ENCODE measurements at places on chromosomes 7 and 10. TPM values are rescaled to one million over a fixed set of nuclear protein-coding genes. Genes with fewer than 3 reads are reported as not detected.

DNA sequence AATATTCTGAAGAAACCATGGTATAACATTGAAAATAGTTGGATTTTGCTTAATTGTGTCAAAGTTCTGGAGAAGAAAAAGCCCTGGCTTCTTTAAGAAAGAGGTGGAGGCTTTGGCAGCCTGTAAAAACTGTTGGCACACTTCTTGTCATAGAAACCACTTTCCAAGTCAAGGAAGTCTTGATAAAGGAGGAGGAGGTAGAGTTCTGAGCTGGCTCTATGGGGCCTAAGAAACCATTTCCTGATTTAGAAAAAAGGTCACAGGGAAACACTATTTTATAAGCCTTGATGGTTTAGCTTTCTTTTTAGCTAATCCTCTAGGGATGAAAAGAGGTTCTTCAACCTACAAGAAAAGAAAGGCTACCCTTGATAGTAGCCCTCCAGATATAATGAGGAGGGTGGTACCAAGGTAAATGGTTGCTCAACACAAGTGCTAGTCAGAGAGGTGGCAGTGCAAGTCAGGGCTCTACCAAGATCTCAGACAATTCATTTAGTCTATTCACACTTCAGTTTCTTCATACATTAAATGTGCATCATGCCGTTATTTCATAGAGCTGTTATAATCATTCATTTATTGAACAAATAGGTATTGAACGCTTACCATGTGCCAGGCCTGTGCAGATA lies 346.9 kb downstream of the RNLS start:
- no peak for DNase-seq
- H3K4me1 ChIP-seq: peaks cover 3% of the 10 kb centered on the region
- no peak overlapping the region for H3K27ac ChIP-seq
- H3K36me3 ChIP-seq: peaks cover 1% of the 10 kb centered on the region
- H3K4me3 ChIP-seq: no peak overlapping the region

DNA sequence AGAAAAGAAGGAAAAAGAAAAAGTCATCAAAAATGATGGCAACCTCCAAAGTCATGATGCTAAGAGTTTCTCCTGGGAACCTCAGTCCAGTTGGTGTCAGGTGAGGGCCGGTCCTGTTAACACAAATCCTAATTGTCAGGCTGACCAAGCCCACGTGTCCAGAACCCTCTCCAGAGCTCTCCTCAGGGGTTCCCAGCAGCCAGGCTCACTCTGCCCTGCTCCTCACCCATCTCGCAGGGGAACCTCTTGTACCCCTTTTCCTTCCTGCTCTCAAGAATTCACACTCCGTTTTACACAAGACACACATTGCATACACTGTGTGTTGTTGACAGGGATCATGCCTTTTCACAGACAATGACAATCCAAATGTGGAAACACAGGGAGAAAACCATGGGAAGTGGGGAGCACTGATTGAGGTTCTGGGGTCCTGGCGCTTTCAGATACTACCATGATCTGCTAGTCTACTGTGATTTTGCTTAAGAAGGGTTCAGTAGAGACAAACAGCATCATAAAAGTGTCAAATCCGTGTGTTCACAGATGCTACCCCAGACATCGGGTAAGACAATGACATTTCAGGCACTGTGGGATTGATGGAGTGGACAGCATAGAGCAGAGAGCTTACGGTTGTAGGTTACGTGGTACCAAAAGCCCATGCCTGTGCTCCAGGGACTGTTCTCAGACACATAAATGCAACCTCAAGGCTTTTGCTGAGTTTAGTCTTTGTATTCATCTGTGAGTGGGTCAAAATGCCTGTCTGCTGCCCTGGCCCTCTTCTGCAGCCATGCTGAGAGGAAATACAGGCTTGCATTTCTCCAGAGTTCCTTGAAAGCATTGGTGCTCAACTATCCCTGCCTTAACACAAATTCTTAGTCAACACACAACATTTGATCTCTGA lies 16.0 kb downstream of the IL2RA start:
- peak overlapping the region; percentile 81 for H3K27ac ChIP-seq
- H3K27me3 ChIP-seq: no peaks in the 10 kb centered on the region
- H3K4me1 ChIP-seq: peaks cover 91% of the 10 kb centered on the region
- peaks cover 81% of the 10 kb centered on the region for H3K36me3 ChIP-seq
- H3K4me3 ChIP-seq: peak overlapping the region; percentile 57

DNA sequence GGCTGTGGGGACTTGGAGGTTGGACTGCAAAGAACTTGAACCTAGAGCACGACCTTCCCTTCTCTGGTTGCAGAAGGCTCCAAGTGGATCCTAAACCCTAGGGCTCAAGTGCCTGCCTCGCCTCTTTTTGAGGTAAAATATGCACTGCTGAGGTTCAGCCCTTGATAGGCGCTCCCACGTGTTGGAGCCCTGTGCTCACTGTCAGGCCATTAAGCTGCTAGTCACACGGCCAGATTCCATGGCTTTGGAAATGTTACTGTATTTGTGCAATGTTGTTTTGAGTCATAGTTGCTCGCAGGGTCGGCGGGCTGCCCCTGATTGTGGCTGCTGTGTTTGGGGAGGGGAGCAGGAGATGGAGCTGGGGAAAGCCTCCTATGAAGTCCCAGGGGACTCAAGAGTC lies 39.8 kb upstream of the PCBD1 start:
- no peaks in the 10 kb centered on the region for H3K36me3 ChIP-seq
- peaks cover 16% of the 10 kb centered on the region for H3K4me1 ChIP-seq
- H3K27ac ChIP-seq: no peak overlapping the region

DNA sequence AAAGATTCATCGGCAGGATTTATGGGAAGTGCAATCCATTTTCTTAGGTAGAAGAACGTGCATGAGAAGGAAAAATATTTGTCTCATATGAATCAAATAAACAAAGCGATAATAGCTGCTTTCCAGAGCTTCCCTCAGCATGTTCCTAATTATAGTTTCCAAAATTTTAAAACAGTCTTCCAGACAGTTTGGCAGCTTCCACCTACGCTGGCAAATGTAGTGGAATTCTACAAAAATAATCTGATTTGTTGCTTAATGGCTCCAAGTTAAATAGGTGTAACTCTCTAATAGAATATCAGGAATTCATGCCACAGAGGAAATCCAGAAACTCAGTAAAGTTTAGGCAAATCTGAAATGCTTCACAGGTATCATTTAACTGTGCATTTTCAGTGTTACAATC lies 23.3 kb upstream of the AGBL3 start:
- H3K27ac ChIP-seq: no peak overlapping the region
- no peak for DNase-seq

- DNase-seq: no peak
- no peaks in the 10 kb centered on the region for H3K36me3 ChIP-seq
- H3K27me3 ChIP-seq: no peaks in the 10 kb centered on the region
- H3K4me1 ChIP-seq: no peaks in the 10 kb centered on the region
- H3K27ac ChIP-seq: no peak overlapping the region
Observed at GRCh38 chr10:131849591-131850382, 51.0 kb upstream of the PPP2R2D start.

DNA sequence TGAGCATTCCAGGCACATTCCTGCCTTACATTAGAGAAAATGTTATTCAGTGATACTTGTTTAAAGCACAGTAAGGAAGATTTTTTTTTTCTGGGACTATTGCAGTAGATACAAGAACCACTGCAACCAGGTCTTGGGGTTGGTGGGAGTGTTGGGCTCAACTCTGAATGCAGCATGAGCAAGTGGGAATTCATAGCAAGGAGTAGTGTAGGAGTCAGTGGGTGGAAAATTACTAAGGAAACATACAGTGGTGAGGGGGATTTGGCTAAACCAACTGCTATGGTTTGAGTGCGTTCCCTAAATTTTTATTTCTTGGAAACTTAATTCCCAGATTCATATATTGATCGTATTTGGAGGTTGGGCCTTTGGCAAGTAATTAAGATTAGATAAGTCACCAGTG lies 22.4 kb downstream of the WAC start:
- H3K27ac ChIP-seq: no peak overlapping the region
- no peak for DNase-seq
- peaks cover 54% of the 10 kb centered on the region for H3K4me1 ChIP-seq
- H3K27me3 ChIP-seq: no peaks in the 10 kb centered on the region

GRCh38 chr7:8442814-8443304 lies 9.4 kb downstream of the NXPH1 start:
- peak overlapping the region; percentile 35 for H3K27ac ChIP-seq
- peaks cover 69% of the 10 kb centered on the region for H3K27me3 ChIP-seq
- H3K36me3 ChIP-seq: peaks cover 2% of the 10 kb centered on the region
- no peak overlapping the region for H3K4me3 ChIP-seq
- H3K4me1 ChIP-seq: peaks cover 6% of the 10 kb centered on the region

GRCh38 chr7:87190783-87191182 lies 28.7 kb downstream of the TMEM243 start:
- no peaks in the 10 kb centered on the region for H3K27me3 ChIP-seq
- H3K4me1 ChIP-seq: peaks cover 15% of the 10 kb centered on the region
- DNase-seq: no peak
- H3K27ac ChIP-seq: no peak overlapping the region
- peaks cover 65% of the 10 kb centered on the region for H3K36me3 ChIP-seq

DNA sequence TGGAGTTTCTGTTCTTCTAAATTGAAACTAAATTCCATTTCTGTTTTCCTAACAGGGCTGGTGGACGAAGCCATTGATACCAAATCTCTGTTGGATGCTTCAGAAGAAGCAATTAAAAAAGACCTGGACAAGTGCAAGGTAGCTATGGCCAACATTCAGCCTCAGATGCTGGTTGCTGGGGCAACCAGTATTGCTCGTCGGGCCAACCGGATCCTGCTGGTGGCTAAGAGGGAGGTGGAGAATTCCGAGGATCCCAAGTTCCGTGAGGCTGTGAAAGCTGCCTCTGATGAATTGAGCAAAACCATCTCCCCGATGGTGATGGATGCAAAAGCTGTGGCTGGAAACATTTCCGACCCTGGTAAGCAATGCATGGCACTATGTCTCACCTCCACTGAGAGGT lies 45.6 kb downstream of the AP3M1 start:
- no peaks in the 10 kb centered on the region for H3K27me3 ChIP-seq
- H3K4me3 ChIP-seq: no peak overlapping the region
- no peak for DNase-seq
- no peaks in the 10 kb centered on the region for H3K4me1 ChIP-seq

DNA sequence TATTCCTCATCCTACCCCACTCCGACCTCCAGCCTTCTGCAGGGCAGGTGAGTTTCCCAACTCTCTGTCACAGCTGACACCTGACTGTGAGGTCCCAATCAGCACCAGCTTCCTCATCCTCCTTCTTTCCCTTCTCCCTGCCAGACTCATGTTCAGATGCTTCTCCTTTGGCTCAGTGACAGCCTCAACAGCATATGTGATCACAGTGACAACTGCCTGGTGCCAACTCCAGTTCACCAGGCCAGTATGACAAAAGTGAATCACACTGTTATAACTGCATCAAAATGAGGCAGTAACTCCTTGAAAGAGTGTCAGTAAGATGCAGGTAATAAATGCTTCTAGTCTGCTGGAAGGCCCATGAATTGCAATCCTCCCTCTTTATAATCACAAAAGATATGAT lies 46.8 kb upstream of the NFE2L3 start:
- no peak for DNase-seq
- H3K27ac ChIP-seq: no peak overlapping the region
- H3K4me3 ChIP-seq: no peak overlapping the region
- peaks cover 4% of the 10 kb centered on the region for H3K27me3 ChIP-seq

- H3K4me1 ChIP-seq: peaks cover 8% of the 10 kb centered on the region
- H3K36me3 ChIP-seq: peaks cover 2% of the 10 kb centered on the region
- no peak overlapping the region for H3K4me3 ChIP-seq
- H3K27me3 ChIP-seq: peaks cover 1% of the 10 kb centered on the region
- no peak overlapping the region for H3K27ac ChIP-seq
Observed at GRCh38 chr10:482848-483247, 206.6 kb downstream of the DIP2C start.

DNA sequence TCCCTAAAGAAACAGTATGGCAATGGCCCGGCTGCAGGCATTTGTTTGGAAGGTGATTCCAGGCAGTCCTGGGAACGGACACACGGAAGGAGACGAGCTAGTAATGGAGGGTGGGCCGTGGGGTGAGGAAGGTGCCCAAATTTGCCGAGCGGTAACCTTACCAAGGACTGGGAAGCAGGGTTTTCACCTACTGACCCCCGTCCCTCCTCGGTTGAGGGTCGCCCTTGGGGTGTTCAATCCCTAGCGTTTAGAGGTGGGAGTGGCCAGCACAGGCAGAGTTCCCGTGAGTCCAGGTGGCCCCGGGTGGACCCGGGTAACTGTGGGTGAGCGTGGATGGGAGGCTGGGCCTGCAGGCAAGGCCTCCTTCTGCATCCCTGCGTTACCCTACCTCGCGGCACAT lies 198.8 kb downstream of the TCERG1L start:
- H3K4me3 ChIP-seq: no peak overlapping the region
- H3K27me3 ChIP-seq: no peaks in the 10 kb centered on the region
- no peaks in the 10 kb centered on the region for H3K36me3 ChIP-seq
- H3K27ac ChIP-seq: no peak overlapping the region

- H3K27me3 ChIP-seq: no peaks in the 10 kb centered on the region
- H3K36me3 ChIP-seq: peaks cover 20% of the 10 kb centered on the region
- H3K4me3 ChIP-seq: no peak overlapping the region
- no peak for DNase-seq
- peaks cover 23% of the 10 kb centered on the region for H3K4me1 ChIP-seq
- no peak overlapping the region for H3K27ac ChIP-seq
Observed at GRCh38 chr7:37289781-37290180, 158.9 kb downstream of the ELMO1 start.

GRCh38 chr7:139182363-139182762 lies 48.7 kb upstream of the UBN2 start:
- no peak overlapping the region for H3K27ac ChIP-seq
- no peak overlapping the region for H3K4me3 ChIP-seq
- peaks cover 4% of the 10 kb centered on the region for H3K4me1 ChIP-seq
- no peaks in the 10 kb centered on the region for H3K27me3 ChIP-seq
- no peak for DNase-seq

DNA sequence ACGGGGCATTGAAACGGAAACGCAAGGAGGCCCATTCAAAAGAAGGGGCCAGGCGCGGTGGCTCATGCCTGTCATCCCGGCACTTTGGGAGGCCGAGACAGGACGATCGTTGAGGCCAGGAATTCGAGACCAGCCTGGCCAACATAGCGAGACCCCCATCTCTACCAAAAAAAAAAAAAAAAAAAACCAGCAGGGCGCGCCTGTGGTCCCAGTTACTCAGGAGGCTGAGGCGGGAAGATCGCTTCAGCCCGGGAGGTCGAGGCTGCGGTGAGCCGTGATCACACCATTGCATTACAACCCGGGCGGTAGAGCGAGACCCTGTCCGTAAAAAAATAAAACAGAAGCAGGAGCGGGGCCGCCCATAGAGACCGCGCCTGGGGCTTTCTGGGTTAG lies 396 bp downstream of the PSMG3 start:
- H3K4me3 ChIP-seq: peak overlapping the region; percentile 81
- no peaks in the 10 kb centered on the region for H3K27me3 ChIP-seq
- DNase-seq: no peak
- peak overlapping the region; percentile 84 for H3K27ac ChIP-seq
- H3K4me1 ChIP-seq: peaks cover 20% of the 10 kb centered on the region
- H3K36me3 ChIP-seq: peaks cover 6% of the 10 kb centered on the region

GRCh38 chr10:131973160-131973951 lies 8.4 kb downstream of the BNIP3 start:
- H3K36me3 ChIP-seq: peaks cover 46% of the 10 kb centered on the region
- peaks cover 62% of the 10 kb centered on the region for H3K4me1 ChIP-seq
- DNase-seq: peak; percentile 48
- peak overlapping the region; percentile 65 for H3K4me3 ChIP-seq

Gene SFTPD
- not detected for total RNA-seq

Gene WAPL
- total RNA-seq: 52.6 TPM

Gene AKR1D1
- total RNA-seq: not detected

Gene VENTX
- total RNA-seq: not detected

Gene FAM25C
- total RNA-seq: not detected

Gene CDNF
- total RNA-seq: 0.50 TPM
